IMR-90 (cell line): ENCODE measurements at places on chromosomes 12 and 14. TPM values are rescaled to one million over a fixed set of nuclear protein-coding genes. Genes with fewer than 3 reads are reported as not detected.

GRCh38 chr12:132955094-132956010 lies 754 bp downstream of the ZNF605 start:
- peak; percentile 67 for DNase-seq

UNC119B gene
- 8.4 and 10.3 TPM in 2 replicates for total RNA-seq

- peak; percentile 91 for DNase-seq
Measured at GRCh38 chr14:62179367-62180018, 417.3 kb downstream of the SNAPC1 start.

DNA sequence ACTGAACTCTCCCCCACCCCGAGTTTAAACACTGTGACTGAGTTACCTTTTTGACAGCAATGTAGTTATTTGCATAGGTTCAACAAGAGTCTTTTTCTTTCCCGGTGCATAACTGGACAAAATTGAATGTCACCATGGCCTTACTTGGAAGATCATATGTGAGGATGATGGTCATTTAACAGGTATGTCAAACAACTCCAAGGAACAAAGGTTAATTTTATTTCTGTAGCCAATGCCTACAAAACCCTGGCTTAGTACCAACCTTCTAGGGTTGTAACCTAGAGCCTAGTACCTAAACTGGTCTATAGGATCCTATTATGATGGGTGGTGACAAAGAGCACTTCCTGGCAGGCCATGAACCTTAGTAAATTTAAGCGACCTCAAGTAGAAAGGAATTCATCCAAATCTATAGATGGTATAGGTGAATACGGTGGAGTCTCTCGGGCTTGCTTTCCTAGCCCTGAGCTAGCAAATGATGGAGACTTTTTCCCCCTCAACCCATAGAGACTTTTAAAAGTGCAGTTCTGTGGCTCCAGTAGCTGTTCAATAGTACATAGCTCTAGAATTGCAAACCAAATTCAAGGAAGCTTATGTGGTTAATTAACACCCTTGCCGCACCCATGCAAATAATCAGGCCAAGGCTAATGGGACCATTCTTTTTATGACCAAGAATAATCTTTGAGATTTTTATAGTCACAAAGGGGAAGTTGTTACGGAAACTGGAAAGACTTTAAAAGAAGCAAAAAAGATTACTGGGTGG lies 89.0 kb downstream of the SLC38A1 start:
- DNase-seq = no peak

DNA sequence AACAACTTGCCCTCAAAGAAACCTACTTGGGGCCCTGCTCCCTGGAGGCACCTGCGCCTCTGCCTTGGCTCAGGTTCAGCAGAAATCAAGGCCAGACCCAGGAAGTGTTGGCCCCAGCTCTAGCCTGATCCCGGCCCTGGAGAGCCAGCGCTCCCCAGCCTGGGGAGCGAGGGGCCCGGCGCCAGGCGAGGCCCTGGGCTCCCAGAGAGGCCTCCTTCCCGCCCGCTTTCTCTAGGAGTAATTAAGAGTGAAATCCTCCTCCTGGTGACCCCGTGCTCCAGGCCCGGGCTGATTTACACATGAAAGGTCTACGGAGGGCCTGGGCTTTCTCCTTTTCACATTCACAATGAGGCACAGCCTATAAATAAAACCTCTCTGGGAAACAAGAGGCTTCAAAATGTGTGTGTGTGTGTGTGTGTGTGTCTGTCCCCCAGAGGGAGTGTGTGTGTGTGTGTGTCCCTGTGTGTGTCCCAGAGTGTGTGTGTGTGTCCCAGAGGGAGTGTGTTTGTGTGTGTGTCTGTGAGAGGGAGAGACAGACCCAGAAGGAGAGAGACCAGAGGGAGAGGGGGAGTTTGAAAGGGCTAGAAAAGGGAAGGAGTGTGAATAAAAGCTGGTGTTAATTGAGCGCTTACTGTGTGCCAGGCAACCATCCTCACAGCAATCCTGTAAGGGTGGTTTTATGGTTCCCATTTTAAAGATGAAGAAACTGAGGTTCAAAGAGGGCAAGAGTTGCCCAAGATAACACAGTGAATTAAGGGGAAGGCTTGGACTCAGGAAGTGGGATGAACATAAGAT lies 23.8 kb upstream of the COX6A1 start:
- no peak for DNase-seq

GRCh38 chr12:20883288-20883687 lies 72.8 kb downstream of the SLCO1B3 start:
- no peak for DNase-seq

GRCh38 chr12:129540249-129540648 lies 363.6 kb downstream of the TMEM132D start:
- DNase-seq = no peak

TBX3 gene
- 15.8 and 18.6 TPM in 2 replicates for total RNA-seq
